ENCODE measurements at places on chromosomes 12 and 14.

GRCh38 chr12:132285991-132286681, 43.3 kb downstream of the GALNT9 start:
- no peak for DNase-seq

DNA sequence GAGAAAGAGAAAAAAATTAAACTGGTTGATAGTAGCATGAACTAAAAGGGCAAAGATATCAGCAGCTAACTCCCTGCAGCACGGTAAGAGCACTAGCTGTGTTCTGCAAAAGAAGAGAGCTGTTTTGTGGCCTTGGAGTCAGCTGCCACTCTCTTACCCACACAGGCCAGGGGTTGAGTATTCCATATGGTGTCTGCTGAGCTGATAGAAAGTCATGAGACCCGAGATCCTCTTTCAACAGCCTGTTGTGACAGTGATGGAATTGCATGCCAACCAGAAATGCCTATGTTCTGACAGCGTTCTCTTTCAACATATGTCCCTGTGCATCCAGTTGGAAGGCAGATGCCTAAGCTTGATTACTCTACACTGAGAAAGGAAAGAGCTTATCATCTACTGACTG, 39.9 kb downstream of the TMTC1 start:
- DNase-seq = no peak

- no peak for DNase-seq
These were observed 1.2 kb downstream of the FLRT2 start for GRCh38 chr14:85531141-85531586.

DNA sequence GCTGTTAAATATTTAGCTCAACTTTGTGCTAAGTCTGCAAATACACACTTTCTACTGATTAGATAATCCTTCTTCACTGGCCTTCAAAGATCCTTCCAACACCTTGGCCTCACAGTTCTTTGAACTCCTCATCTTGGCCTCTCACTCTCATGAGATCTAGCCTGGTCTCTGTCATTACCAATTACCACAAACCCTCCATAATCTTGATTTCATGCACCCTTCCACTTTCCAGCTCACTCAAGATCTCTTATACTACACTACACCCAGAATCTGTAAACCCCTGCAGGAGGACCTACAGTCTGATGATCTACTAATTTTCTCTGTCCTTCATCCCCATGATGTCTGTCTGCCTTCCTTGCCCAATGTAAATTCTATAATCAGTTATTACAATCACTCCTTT, 71.1 kb downstream of the DUSP16 start:
- no peak for DNase-seq

DNA sequence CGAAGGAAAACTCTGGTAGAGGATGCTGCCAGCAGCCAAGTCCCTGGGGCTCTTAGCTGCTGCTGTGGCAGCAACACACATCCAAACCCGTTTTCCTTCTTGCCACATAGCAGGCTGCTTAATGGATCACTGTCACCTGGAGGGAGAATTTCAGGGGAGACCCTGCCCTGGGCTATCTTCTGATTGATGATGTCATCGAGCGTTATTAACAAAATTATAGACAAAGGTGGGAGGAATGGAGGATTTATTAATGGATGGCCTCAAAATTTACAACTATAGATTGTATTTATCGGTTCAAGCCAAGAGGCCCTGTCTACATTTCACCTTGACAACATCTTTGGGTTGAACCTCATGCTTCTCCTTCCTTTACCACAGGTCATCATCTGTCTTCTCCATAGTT, 120.8 kb upstream of the PZP start:
- no peak for DNase-seq

DNA sequence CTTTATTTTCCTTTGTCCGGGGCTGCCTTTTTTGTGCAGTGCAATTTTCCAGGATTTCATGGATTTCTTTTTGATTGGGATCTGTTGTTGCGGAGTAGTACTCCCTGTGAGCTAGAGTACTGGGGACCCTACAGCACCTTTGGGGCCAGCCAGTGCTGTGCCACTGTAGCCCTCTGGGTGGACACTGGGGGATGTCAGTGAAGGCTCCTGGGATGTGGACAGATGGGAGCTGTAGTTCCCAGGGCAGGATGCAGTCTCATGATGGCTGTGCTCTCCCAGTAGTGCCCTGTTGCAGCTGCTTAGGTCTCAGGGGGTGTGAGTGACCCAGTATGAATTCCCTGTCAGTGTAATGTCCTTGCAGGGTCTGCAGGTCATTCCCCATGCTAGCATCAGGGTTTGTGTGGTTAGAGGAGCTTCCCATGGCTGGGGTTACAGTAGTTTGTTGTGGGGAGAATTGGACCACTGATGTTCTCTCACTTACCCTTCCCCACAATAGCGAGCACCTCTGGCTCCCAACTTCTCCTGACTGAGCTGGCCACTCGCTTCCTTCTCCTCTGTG, 72.2 kb downstream of the BRMS1L start:
- no peak for DNase-seq

- DNase-seq = no peak
These were observed 93.6 kb downstream of the SLC24A4 start for GRCh38 chr14:92416544-92416943.

GRCh38 chr12:15205341-15206010, 15.7 kb downstream of the RERG start:
- no peak for DNase-seq

GRCh38 chr14:45201905-45202304, 51.1 kb downstream of the MIS18BP1 start:
- DNase-seq = no peak

DNA sequence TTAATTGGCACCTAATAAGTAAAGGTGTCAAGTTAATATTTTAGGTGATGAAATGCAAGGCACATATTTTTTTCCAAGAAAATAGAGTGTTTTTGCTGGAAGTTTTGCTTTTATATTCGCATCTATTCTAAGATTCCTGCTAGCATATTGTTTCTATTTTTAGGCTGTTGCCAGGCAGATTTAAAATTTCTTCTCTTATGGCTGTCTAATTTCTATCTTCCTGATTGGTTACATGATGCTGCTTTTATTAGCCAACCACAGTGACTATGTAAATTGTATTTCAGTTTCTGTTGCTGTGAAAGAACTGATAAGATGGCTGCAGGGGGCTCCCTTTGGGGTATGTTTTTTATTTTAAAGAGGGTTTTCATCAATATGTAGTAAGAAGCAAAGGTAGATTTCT, 42.7 kb downstream of the ATF7IP start:
- DNase-seq = no peak

- DNase-seq = no peak
These were observed 109.5 kb downstream of the AEBP2 start for GRCh38 chr12:19548834-19549233.

GRCh38 chr14:97074856-97075255, 277.7 kb downstream of the VRK1 start:
- DNase-seq = no peak

DNA sequence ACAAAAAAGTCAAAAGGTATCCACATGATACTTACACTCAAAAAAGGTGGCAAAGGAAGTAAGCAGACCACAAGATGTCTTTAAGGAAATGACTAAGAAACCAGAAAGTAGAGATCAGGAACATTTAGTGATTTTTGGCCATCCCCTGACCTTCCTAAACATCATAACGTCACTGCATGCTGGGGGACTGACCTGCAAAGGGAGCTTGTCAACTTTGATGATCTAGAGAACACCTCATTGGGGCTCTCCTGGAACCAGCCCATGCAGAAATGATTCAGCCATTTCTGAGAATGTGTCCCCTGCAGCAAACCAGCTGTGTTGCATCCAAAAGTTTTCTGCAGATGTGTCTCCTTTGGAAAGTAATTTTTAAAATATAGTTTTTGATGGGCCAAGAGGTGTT, 152.2 kb upstream of the RASSF8 start:
- DNase-seq = no peak

GRCh38 chr12:105030820-105031807, 45.0 kb downstream of the NOPCHAP1 start:
- no peak for DNase-seq
